NCI-H1048 (cell line): ENCODE measurements at places on chromosomes 7 and 10.

DNA sequence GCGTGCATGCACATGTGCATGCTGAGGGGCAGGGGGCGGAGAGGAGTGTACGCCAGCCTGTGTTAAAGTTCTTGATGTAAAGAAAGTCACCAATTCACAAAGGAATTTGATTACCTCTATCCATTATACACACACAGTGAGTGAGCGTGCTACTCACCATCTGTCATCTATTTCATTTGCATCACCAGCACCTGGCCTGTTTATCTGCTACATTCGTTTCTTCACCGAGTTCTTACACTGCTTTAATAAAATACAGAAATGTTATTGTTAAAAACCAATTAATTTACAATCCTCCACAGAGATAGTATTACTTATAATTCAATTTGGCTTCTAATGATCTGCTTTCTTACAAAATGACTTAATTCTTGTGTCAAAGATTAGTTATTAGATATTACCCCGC lies 32.6 kb downstream of the NEUROD6 start:
- no peak for DNase-seq

DNA sequence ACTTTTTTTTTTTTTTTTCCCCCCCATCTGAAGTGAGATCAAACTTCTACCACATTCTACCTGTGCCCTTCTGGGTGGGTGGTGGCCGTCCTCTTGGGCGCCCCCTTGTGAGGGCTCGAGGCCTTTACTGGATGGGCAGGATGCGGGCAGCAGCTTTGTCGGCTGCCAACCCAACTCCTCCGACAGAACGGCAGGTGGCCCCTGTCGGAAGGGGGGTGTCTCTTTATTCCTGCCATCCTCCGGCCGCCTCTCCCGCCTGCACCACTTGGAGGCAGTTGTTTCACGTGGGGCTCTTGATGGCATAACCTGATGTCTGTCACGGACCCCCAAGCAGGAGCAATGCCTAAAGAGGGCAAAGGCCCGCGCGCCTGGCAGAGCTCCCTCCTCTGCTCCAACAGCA lies 31.0 kb downstream of the AMZ1 start:
- no peak for DNase-seq

GRCh38 chr7:30169579-30169978 lies 34.8 kb downstream of the MTURN start:
- no peak for DNase-seq

- no peak for DNase-seq
Measured at GRCh38 chr10:119333146-119333792, 125.9 kb downstream of the GRK5 start.

- no peak for DNase-seq
Measured at GRCh38 chr10:7672341-7673134, 5.8 kb upstream of the ITIH5 start.
